DMS79 (cell line): ENCODE measurements at places on chromosomes 7 and 10.

DNA sequence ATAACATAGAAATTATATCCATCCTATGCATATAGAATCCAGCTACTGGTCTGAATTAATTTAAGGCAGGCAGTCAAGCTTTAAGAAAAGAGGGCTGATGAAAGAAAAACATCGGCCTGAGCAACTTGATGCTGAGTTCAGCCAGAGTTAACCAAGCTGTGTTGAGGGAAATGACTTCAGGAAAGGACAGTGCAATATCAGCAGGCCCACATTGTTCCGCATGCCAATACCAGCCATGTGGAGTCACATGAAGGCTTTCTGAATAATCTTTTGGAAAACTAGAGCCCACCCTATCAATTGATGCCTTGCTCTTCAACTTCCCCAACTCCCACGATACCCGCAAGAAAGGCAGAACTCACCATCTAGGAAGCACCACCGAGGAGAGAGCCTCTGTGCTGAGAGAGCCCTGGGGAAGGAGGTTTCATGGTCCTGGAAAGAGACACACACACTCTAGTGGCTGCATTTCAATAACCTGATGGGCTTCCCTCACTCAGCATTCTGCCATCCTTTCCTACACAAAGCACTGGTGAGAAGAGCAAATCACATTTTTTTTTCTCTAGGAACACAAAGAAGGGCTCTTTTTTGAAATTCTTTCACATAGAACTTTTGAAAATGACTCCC, 125.8 kb upstream of the PTN start:
- no peak for DNase-seq

- DNase-seq, result no peak
Observed at GRCh38 chr10:29648983-29649268, 14.2 kb upstream of the SVIL start.

DNA sequence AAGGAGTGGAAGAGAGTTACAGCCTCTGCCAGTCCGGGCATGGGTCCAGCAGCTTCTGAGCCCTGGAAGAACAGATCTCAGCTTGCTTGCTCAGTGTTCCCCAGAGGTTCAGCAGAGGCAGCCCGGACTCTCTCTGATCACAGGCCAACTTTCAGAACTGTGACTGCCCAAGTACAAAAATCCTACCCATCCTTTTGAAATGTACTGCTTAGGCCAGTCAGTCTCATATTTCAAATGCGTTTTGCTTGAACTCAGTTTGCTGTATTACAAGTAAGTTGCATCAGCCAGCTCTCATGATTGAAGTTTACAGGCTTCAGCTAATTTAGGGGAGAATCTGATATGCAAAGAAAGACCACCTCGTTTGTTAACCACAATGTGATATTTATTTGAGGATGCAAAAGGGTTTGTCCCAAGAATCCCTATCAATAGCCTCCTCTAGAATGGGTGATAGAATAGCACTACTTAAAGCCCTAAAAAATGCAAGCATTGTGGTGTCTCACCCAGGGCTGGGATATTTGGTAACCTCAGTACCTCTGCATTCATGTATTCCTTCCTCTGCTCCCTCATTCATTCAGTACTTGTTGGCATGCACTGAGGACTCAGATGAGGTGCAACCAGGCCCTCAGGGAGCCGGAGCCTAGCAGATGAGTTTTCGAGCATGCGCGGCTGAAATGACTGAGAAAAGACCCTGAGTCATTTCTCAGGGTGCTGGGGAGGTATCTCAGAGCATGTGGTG, 7.0 kb downstream of the AIMP2 start:
- DNase-seq, result peak; percentile 90

DNA sequence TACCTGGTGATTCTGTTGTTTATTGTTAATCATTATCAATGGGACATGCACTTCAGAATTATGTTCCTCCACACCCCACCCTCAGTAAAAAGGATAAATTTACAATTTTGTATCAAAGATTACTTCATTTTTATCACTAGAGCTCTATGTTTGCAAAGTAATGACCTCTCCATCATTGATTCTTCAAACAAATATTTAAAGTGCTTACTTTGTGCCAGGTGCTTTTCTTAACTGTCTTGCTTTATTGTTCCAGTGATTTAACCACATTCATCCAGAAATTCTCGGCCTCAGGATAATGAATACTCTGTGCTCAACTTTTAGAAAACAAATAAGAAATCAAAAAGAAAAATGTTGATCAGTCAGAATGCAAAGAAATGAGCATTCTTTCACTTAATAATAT, 144.9 kb upstream of the FOXP2 start:
- no peak for DNase-seq

DNA sequence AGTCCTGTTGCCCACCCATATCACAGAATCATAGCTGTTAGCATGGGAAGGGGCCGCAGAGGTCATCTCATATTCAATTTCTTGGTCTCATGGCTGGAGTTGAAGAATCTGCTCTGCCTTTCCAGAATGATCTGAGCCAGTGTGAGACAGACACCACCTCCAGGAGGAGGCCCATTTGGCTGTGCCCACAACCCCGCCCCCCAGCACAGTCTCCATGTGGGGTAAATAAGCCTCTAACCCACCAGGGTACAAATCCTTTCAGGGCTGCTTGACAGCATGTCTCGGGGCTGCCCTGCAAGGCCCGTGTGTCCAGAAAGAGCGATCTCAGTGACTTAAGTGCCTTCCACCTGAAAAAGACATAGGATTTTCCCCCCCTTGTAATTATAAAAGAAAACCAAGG, 137.5 kb downstream of the DLG5 start:
- DNase-seq, result no peak

DNA sequence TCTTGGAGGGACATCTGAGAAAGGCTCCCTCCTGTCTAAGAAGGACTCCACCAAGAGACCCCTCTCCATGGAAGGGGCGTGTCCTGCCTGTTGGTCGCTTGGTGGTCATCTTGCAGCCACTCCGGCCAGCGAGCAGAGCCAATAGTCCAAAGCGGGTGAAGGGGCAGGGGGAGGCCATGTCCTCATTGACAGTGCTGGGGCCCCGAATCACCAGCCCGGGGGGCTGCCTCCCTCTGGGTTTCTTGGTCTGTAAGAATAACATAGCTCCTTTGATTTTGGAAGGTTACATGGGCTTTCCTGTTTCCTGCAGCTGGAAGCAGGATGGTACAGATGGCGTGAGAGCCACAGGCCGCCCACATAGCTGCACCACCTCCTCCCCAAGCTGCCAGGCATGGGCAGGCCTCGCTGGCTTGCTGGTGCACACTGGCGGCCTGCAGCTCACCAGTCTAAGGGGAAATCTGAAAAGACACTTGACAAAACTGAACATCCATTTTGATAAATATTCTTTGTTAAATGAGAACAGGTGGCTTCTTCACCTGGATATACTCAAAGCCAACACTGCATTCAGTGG, 105.8 kb downstream of the ARHGAP22 start:
- DNase-seq, result no peak
